ENCODE measurements at places on chromosomes 11 and 22. TPM values are rescaled to one million over a fixed set of nuclear protein-coding genes. Genes with fewer than 3 reads are reported as not detected.

- DNase-seq = no peak
These were observed 38.5 kb downstream of the TNRC6B start for GRCh38 chr22:40216041-40216756.

DNA sequence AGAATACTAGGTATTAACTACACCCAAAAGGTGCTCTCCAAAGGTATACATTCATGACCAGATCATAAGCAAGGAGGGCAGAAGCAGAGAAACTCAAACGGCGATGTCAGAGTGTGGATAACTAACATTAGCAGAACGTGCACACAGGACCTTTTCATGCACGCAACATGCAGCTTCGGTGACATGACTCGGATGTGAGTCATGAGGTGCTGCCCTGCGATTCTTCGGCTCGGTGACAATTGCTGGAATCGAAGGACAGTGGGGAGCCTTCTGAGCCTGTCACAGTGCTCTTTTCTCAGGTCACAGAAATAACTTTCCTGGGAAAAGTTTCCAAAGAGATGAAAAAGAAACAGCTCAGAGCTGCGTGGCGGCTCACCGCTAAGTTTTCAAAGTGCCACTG is 418.5 kb upstream of the SYN3 start:
- no peak for DNase-seq

DNA sequence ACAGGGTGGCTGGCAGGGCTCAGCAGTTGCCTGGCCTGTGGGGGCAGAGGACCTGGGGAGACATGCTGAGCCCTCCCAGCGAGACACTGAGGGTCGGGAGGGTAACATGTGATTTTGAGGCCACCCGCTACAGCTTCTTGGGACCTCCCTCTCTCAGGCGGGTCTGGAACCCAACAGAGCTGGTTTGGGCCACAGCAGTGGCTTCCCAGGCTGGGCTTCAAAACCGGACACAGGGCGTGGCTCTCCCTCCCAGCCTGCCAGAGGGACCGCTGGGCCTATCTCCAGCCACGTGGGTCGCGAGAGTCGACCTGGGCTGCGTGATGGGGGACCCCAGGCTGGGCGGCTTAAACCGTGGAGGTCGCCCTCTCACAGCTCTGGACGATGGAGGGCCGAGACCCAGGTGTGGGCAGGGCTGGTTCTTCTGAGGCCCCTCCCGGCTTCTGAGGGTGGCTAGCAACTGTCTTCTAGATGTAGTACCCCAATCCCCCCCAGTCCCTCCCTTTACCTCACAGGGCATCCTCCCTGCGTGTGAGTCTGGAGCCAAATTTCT is 91.7 kb downstream of the KCNQ1 start:
- DNase-seq = no peak

DNA sequence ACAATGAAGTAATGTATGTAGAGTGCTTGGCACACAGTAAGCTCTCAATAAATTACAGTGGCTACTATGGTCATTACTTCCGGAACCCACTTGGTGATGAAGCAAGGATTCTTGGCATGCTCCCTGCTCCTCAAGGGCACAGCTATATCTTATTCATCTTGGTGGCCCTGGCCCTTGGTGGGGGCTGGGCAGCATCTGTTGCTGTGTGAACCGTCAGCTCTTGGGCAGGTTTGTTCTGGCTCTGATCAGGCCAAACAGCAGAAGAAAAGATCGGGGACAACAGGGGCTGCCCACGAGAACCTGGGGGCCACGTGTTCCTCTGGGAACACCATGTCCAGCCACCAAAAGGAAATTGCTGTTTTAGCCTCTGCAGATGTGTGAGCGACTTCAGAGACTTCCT is 136.9 kb upstream of the SYT13 start:
- DNase-seq = no peak

Gene KDM4D
- total RNA-seq = 0.96 TPM

DNA sequence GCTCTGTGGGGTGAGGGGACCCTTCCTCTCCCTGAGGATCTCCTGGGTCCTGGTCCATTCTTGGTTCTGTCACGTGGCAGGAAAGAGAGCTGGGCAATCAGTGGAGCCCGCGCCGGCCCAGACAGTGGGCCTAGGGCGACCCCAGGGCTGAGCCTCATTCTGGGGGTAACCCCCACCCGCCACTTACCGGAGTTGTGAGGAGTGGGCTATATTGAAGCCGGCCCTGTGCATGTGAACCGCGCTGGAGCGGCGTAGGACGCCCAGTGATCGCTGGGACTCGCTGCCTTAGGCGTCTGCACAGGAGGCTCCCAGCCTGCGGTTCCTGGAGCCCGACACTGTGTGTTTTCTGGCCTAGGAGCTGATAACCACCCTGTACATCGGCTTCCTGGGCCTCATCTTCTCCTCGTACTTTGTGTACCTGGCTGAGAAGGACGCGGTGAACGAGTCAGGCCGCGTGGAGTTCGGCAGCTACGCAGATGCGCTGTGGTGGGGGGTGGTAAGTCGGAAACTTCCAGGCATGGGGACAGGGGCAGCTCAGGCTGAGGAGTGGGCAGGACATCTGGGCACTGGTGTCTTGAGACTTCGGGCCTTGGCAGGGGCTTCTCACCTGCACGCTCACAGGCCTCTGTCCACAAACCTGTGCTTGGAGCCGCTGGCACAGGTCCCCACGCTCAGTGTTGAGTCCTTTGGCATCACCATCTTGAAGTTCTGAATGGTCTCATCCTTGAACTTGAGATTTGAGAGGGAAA is 127.1 kb downstream of the KCNQ1OT1 start:
- no peak for DNase-seq

Gene C11orf21
- 1.0 TPM for total RNA-seq

Gene USH1C
- total RNA-seq = not detected

Gene SERPIND1
- total RNA-seq = not detected

Gene HTR3B
- not detected for total RNA-seq

DNA sequence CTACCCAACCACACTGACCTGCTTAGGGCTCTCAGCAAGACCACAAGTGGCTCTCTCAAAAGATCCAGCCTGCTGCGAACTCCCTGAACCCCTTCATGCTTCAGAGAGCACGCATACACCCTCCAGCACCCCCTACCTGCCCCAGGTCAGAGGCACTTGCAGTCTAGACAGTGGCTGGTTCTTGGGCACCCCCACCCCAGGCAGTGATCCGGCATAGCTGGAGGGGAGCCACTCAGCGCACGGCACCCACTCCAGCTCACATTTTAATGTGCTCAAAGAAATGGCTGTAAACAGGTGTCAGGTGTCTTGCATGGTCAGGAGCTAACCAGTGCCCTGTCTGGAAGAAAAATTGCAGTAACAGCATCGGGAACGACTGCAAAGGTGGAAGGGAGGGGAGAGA is 140.8 kb downstream of the PKNOX2 start:
- no peak for DNase-seq

DNA sequence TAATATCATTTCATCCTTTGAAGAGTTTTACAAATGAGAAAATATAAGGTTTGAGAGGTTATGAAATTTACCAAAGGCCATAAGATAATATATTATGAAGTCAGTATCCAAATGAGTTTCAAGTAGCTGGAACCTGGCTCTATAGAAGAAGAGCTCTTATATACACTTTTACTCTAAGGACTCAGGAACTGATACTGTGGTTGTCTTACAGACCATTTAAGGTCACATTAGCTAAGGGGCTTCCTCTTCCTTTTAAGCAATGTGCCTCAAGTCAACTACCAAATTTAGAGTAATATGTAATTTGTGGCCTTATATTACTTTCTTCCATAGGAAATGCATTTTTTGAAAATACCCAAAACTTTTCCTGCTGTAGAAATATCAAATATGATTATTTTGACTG is 369.3 kb downstream of the DLG2 start:
- no peak for DNase-seq

All from breast epithelium (tissue), 4 donors.